ENCODE measurements at places on chromosomes 1 and 21.

DNA sequence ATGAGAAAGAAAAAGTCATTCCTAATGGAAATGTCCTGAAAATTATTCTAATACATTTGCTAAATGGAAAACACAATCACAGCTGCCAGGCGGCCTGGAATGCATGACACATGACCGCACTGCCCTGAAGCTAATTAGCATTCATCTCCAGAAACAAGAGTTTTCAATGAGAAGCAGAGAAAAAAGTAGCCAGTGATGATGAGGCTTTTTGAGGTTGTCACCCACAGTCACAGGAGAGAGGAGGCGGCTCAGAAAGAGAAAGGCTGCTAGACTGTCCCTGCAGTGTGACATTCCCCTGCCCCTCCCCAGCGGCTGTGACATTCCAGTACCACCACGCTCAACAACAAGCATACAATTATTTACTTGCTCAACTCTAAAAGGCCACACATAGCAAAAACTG is 122.9 kb upstream of the KRTAP19-8 start:
- DNase-seq, result no peak

DNA sequence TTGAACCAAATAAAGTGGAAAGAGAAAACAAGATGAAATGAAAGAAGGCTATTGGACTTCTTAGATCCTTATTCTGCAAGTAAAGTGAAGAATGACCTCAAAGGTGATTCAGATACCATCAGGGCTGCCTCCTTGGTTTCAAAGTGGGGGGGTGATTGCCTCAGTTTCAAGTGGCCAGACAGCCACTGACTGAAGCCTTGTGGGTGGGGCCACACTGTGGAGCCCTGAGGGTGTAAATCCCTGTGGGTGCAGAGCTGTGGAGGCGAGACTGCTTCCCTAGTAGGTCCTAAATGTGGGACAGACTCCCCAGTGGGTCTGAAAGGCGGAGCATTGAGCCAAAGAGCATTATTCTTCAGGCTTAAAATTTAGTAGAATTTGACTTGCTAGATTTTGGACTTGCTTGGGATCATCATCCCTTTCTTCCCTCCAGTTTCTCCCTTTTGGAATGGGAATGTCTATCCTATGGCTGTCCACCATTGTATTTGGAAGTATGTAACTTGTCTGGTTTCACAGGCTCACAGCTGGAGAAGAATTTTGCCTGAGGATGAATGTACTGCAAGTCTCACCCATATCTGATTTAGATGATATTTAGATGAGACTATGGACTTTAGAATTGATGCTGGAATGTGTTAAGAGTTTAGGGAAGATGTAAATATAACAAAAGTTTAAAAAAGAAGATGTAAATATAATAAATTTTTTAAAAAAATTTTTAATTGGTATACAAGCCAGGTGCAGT is 71.6 kb upstream of the SOX13 start:
- no peak for DNase-seq

DNA sequence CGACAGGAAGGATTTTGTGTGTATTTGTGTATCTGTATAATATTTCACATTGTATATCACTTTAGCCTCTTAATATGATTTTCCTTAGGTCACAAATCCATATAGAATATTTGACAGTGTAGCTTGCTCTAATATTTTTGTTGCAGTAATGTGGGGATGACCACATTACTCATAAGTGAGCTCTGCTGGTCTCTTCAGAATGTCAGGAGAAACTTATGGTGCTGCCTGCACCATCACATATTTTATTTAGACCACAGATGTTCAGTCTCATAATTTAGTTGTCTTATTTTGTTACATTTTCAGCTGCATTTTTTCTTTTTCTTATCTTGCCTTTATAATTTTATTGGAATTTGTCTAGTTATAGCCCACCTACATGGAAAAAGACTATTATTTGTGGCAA is 205.3 kb downstream of the PBX1 start:
- DNase-seq, result no peak

- DNase-seq, result no peak
These were observed 38.0 kb downstream of the SPRTN start for GRCh38 chr1:231376101-231376500.

DNA sequence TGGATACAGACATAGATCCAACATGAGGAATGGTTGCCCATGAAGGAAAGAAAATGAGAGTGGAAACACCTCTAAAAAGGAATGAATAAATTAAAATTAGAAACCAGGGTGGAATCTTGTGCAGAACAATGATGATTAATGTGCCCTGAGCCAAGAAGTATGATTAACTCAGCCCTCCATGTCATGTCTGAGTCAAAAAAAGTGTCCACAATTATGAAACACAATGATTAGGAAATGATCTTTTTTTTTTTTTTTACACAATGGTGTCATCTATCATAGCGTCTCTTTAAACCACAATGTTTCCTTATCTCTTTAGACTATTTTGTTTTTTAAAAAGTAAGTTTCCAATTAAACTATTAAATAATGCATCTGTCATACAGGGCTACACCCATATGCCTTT is 78.9 kb upstream of the RAB4A start:
- DNase-seq, result no peak

DNA sequence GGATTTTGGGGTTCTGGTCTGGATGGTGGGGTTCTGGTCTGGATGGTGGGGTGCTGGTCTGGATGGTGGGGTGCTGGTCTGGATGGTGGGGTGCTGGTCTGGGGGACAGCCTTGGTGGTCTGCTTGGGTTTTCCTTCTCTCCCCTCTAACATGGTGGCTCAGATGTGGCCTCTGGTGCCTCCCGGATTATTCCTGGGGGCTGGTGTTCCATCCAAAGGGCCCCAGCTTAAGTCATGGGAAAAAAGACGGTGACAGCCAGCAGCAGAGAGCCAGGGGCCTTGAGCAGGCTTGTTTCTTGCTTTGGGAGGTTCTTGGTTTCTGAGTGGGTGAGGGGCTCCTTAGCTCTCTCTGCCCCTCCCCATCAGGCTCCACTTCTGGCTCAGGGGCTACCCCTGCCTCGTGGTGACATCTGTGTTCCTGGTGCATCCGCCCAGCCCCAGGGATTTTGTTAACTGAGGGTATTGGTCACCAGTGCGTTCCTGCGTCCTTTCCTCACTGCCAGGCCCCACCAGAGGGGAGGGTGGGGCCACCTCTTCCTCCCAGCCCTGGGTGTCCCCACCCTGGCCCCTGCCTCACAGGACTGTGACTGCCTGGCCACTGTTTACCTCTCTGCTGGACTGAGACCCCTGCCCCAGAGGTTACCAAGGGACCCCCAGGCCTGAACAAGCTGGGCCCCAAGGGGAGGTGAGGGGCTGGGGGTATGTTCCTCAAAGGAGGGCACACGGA is 43.2 kb upstream of the ACTRT2 start:
- DNase-seq, result no peak

GRCh38 chr1:179099891-179100290 is 18.0 kb downstream of the TOR3A start:
- no peak for DNase-seq

DNA sequence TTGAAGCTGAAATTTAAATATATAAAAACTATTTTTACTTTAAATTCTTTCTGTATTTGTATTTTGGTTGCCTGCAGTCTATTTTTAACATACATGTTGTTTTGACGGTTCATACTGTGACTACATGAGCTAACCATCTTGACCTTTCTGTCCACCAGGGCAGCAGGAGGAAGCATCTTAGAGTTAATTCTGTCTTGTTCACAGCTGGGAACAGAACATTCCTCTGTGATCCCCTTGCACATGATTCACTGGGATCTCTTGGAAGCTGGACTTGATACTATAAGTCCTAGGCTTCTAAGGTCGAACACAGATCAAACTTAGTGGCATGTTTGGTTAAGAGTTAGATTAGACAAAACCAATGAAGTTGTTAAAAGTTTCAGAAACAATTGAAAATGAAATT is 99.7 kb downstream of the NFIA start:
- DNase-seq, result no peak

DNA sequence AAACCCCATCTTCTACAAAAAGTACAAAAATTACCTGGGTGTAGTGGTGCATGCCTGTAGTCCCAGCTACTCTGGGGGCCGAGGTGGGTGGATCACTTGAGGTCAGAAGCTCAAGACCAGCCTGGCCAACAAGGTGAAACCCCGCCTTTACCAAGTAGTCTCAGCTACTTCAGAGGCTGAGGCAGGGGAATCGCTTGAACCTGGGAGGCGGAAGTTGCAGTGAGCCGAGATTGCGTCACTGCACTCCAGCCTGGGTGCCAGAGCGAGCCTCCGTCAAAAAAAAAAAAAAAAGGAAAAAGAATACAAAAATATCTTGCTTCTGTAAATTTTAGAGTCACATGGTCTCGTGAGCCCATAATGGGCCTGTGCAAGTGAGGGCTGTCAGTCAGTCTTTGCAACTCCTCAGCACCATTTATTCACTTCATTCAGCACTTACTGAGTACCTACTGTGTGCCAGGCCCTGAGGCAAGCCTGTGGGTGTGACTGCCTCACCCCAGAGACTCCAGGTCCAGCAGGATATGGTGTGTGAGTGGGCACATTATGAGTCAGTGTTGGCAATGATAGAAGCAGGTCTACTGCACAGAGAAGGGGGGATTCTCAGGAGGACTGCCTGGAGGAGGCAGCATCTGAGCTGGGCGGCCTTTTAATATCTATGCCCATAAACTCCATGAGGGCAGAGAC is 46.8 kb upstream of the TARDBP start:
- no peak for DNase-seq

- no peak for DNase-seq
These were observed 16.7 kb downstream of the PKP1 start for GRCh38 chr1:201299968-201300367.

DNA sequence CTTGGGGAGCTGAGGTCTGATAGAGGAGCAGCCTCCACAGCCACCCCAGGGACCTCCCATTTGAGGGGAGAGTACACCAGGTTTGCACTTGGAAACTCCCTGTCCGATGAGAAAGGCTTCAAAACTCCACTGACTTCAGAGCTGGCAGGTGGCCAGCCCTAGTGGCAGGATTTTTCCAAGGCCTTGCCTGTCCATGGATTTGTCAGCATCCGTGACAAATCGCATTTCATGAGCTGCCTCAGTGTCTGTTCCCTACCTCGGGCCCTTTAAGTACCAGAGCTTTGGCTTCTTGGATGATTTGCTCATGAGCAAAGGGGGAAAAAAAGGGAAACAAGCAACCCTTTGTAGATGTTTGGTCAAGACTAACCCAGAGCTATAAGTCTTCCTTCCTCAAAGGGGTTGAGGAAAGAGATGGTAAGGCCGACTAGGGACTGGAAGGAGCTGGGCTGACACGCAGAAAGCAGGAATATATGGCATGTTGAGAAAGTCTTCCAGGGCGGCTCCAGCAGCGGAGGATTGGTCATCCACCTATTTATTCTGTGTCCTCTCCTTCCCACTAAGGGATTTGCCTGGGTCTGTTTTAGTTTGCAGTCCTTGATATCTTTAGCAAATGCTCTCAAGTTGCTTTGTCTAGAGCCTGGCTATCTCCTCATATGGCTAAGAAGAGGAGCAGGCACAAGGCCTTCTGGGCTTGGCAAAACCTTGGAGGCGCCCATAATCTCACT is 2.7 kb upstream of the HSPG2 start:
- DNase-seq, result no peak

DNA sequence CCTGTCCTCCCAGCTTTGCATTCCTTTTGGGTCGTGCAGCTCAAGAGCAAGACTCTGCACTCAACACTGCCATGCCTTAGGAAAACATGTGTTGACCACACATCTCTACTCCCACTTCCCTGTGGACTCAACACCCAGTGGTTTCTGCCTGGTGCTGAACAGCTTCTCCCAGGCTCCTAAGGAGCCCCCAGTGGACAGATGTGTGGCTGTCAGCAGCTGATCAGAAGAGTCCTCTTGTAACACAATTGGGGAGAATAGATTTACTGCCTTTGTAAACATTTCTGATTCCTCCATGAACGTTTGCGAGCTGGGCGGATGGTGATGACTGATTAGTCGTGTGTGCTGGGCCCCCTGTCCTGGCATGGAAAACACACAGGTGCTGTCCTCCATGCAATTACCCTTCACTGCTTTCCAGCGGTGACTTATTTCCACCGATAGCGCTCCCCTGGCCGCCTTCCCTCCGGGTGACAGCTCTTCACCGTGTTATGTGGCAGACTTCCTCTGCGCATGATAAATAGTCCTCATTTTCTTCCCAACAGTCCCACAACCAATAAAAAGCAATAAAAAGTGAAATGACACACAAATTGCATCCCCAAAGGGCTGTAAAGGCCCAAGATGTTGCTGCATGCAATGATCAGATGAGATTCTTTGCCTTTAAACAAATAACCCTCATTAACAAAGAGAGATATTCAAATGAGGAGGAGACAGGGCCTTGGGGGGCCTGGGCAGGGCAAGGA is 249.4 kb upstream of the AJAP1 start:
- peak; percentile 11 for DNase-seq

DNA sequence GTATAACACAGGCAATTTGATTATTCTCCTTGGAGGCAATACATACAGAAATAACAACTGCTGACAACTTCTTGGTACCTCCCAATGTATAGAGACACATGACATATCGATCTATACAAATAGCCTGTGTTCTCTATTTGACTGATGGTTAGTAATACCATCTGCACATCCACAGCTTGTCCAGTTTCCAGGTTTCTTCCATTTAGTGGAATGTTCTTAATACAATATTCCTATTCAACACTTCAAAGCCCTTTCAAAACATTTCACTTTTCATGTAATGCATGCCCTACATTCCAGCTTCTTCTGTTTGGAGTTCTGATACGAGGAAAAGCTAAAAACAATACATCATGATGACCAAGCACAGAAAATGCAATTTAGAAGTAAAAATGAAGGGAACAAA is 37.0 kb upstream of the GORAB start:
- no peak for DNase-seq

GRCh38 chr1:62407398-62408009 is 29.3 kb upstream of the USP1 start:
- DNase-seq, result no peak

GRCh38 chr1:16191916-16192546 is 20.4 kb downstream of the ARHGEF19 start:
- no peak for DNase-seq

- no peak for DNase-seq
These were observed 43.7 kb downstream of the BACH1 start for GRCh38 chr21:29342363-29342957.

GRCh38 chr1:29478151-29478791 is 241.9 kb downstream of the PTPRU start:
- no peak for DNase-seq

DNA sequence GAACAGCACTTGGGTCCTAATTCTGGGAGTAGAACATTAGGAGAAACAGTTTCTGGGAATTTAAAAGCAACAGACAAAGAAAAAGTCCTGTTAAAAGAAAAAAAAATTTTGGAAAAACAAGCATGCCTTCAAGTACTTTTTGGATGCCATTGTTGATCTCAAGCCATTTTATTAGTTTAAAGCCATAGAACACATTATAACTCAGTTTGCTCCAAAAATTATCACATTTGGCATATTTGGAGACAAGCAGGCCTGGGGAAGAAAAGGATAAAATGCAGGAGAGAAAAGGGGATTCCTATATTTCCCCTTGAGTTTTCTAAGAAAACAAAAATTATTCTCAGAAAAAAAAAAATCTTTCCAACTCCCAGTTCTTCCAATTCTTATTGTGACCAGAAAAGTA is 146.8 kb downstream of the TENT5C start:
- no peak for DNase-seq

- DNase-seq, result no peak
These were observed 190.0 kb upstream of the EDN2 start for GRCh38 chr1:41674522-41674921.

- DNase-seq, result no peak
These were observed 116.0 kb upstream of the CD34 start for GRCh38 chr1:208026880-208027438.
